SW 1271 (cell line): ENCODE measurements at places on chromosomes 6 and 20.

GRCh38 chr20:58003525-58003924, 224.9 kb downstream of the ANKRD60 start:
- DNase-seq, result no peak

- no peak for DNase-seq
Observed at GRCh38 chr6:21726676-21727075, 133.1 kb downstream of the SOX4 start.

DNA sequence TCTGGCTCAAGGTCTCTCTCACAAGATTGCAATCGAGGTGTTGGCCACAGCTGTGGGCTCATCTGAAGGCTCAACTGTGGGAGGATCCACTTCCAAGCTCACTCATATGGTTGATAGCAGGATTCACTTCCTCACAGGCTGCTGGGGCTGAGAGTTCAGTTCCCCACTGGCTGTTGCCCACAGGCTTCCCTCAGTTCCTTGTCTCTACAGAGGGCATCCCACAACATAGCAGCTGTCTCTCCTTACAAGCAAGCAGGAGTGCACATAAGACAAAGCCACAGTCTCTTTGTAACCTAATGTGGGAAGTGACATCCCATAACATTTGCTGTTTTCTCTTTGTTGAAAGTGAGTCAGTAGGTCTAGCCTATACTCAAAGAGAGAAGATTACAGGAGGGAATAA, 14.0 kb downstream of the SPATS1 start:
- DNase-seq, result no peak

GRCh38 chr6:7991536-7991935, 72.7 kb downstream of the BLOC1S5 start:
- DNase-seq, result no peak

GRCh38 chr6:100617633-100618350, 153.1 kb upstream of the SIM1 start:
- no peak for DNase-seq

DNA sequence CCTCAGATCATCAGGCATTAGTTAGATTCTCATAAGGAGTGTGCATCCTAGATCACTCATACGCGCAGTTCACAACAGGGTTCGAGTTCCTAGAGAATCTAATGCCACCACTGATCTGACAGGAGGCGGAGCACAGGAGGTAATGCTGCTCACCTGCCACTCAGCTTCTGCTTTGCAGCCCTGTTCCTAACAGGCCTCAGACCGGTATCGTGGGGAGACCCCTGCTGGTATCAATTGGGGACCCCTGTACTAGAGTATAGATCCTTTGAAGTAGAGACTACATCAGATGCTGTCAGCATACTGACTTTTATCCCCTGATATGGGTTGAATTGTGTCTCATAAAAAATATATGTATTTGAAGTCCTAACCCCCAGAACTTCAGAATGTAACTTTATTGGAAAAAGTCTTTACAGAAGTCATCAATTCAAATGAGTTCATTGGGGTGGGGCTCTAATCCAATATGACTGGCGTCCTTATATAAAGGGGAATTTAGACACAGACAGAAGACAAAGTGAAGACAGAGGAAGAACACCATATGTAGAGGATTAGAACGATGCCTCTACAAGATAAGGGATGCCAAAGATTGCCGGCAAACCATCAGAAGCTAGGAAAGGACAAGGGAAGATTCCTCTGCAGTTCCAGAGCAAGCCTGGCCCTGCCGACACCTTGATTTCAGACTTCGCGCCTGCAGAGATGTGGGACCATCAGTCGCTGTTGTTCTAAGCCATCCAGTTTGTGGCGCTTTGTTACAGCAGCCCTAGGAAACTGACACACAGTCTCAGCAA, 104.4 kb upstream of the BTBD3 start:
- no peak for DNase-seq

- DNase-seq, result no peak
Observed at GRCh38 chr20:32742322-32743236, 688 bp downstream of the COMMD7 start.
